ENCODE measurements at places on chromosomes 1 and 21.

GRCh38 chr1:192631749-192632148 is 4.2 kb upstream of the RGS13 start:
- no peak for DNase-seq

- peak; percentile 9 for DNase-seq
These were observed 1222.1 kb upstream of the NCAM2 start for GRCh38 chr21:19776076-19776475.

- no peak for DNase-seq
These were observed 32.9 kb downstream of the KIFAP3 start for GRCh38 chr1:170041423-170042192.

DNA sequence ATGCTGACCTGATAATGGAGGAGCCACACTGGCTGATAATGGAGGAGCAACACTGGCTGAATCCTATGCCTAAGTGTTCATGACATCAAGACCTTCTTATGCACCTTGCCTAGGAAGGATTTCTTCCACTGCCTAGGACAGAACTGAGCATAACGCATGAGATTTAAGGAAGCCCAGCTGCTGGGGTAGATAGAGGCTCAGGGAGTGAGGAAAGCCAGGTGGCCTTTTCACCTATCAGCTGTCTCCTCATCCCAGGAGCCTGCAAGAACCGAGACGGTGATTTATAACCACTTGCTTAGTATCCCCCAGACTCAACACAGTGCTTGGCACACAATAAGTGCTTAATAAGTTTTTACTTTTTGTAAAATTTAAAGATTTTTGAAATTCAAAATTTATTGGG is 7.4 kb upstream of the CTBS start:
- no peak for DNase-seq

DNA sequence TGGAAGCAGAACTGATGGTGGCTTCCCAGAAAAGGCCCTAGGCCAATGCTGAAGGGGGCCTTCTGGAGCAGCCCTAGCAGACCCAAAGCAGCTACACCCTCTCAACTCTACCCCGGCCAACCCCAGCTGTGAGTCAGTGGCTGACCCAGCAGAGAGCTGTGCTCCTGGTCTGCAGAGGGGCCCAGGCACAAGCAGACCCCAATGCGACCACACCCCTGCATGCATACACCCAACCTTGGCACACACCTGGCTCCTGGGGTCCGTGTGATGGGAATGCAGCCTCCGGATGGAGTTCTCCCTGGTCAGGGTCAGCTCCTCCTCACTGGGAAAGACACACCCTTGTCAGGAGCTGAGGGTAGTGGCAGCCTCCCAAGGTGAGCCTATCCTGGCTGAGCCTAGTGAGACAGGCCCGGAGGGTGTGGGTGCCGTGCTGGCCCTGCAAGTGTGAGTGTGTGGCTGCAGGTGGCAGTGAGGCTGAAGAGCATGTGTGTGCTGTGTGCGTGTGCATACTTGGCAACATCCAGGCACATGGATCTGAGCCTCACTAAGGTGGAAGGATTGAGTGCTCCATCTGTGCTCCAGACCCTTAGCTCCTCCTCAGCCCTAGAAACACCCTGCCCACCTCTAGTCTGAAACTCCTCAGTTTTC is 3.9 kb upstream of the ARHGAP30 start:
- no peak for DNase-seq

GRCh38 chr1:145824499-145824842 is 471 bp downstream of the POLR3C start:
- DNase-seq, result no peak

DNA sequence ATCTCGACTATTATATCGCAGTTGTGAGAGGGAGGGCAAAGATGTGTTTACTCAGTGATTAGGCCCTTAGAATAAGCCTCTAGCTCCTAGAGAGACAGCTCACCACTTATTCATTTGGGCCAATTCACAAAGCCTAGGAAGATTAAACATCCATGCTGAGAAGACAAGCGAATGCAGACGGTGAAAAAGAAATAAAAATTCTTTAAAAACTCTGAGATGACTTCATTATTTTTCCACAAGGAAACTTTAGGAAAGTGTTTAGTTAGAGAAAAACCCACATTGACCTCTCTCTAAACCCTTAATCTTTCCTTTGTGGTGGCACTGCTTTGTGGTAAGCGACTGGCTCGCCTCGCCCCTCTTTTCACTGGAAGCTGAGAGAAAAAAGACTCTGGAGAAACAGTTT is 146.8 kb upstream of the DMRTA2 start:
- DNase-seq, result peak; percentile 51

DNA sequence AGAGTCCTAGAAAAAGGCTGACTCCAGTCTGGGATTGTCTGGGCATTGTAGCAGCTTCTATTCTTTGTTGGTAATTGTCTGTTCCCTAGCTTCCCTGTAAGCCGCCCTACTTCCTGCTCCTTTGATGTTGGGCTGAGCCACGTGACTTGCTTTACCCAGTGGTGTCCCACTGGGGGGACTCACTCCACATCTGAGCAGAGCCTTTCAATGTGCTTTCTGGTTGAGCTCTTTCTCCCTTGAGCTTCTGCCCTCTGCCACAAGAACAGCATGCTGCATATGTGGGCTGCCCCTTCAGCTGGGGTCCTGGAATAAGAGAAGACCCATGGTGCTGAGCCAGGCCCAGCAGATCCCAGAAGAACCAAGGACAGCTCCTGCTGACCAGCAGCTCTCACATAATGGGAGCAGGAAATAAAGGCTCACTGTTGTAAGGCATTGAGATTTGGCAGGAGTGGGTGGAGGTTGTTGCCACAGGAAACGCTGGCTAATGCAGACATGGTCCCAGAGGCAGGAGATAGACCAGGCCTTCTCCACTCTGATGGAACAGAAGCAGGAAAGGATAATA is 276.3 kb upstream of the GJB5 start:
- DNase-seq, result no peak

- no peak for DNase-seq
These were observed 14.8 kb upstream of the SOD1 start for GRCh38 chr21:31644643-31645042.

DNA sequence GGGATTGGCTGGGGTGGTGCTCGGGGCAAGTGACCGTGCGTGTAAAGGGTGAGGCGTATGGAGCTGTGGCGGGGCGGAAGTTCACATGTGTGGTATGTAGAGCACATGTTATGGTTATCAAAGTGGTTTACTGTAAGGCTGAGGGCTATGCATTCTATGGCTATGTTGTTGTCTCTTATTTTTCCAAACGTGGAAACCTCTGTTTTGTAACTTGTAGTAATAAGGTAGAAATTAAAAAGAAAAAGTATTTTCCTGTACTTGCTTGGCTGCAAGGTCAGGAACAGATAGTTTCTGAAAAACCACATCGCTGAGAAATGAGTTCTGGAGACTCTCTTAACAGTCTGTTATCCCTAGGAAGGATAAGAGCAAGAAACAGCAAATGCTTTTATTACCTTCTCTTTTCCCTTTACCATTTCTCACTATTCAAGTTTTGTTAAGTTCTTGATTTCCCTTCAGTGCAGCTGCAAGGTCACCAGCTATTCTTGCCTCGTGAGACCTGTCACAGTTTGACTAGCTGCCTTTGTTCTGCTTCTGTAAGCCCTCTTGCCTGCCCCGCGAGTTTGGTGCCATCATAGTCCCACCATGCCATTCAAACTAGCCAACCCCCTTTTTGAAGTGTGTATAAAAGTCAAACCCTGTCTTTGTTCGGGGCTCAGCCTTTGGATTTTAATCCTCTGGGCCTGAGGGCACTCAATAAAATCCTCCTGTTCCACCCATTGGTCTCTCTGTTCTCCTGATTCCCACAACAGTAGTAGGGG is 9.5 kb downstream of the RNU1-2 start:
- peak; percentile 88 for DNase-seq

- no peak for DNase-seq
These were observed 39.3 kb upstream of the EPS8L3 start for GRCh38 chr1:109802901-109803561.

- DNase-seq, result peak; percentile 69
These were observed 11.7 kb upstream of the PLEKHO1 start for GRCh38 chr1:150138044-150138443.

DNA sequence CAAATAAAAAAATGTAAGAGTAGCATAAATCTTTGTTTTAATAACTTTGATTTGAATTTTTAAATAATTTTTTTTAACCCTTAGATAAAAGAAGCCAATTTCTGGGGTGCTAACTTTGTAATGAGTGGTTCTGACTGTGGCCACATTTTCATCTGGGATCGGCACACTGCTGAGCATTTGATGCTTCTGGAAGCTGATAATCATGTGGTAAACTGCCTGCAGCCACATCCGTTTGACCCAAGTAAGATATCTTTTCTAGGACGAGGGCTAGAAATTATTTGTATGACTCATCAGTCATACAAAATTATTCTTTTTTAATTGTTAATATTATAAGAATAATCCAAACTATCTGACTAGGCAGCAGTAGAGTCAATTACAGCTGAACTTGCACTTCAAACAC is 71.2 kb downstream of the GPR161 start:
- DNase-seq, result no peak

DNA sequence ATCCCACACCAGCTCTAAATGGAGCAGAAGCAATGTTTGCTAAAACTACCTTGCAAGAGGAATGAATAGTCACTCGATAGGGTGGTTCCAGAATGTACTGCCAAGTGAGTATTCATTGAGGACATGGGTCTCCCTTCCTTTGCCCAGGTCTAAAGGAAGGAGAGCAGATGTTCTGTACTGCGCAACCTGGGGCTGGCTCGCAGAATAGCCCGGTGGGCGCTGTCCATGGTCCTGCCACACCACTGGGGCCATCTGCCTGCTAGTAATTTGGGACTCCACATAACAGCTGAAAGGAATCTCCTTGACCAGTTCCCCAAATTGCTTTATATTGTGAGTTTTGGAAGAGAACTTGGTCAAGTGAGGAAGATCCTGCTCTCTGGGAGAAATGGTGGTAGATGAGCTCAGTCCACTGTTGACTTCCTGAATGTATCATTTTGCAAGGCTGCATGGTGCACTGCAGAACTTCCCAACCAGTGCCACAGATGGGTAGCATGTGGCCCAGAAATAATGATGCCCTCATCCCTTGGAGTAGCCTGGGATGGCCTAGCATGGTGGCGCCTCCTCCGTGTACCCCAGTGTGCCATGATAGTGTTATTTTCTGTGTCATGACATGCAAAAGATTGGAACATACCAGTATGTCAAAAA is 5.7 kb downstream of the SLC6A17 start:
- peak; percentile 54 for DNase-seq

- DNase-seq, result peak; percentile 87
These were observed 8.4 kb downstream of the CFAP45 start for GRCh38 chr1:159891275-159892157.

GRCh38 chr1:185110145-185110544 is 46.6 kb downstream of the TRMT1L start:
- DNase-seq, result no peak

DNA sequence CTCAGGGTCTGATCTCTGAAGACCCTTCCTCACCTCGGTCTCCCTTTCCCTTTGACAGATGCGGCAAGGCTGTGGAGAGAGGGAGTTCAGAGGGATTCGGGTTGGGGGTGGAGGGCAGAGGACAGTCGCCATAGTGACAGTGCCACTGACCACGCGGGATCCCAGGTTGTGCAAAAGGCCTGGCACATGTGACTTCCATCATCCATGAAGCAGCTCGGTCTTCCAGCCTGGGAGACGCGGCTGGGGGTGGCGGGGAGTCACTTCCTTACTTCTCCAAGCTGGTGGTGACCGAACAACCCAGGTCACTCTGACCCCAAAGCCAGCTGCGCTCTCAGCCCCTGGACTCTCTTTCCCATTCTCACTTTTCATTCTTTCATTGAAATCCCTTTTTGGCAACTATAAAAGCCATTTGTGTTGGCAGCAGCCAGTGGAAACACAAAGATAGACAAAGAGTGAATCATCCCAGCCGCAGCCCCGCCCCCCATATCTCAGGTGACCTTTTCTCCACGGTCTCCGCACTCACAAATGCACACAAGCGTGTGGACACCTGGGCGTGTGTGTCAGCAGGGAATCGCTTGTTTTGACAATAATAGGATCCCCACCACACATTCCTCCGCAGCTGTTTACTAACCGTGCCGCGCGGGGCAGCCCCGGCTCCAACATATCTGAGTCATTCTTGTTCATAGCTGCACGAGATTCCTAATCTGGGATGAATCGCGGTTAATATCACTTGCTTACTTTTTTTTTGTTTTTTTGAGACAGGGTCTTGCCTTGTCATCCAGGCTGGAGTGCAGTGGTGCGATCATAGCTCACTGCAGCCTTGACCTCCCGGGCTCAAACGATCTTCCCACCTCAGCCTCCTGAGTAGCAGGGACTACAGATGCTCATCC is 68.3 kb downstream of the DHRS3 start:
- DNase-seq, result peak; percentile 90

GRCh38 chr1:234639961-234640360 is 30.0 kb upstream of the IRF2BP2 start:
- DNase-seq, result no peak

DNA sequence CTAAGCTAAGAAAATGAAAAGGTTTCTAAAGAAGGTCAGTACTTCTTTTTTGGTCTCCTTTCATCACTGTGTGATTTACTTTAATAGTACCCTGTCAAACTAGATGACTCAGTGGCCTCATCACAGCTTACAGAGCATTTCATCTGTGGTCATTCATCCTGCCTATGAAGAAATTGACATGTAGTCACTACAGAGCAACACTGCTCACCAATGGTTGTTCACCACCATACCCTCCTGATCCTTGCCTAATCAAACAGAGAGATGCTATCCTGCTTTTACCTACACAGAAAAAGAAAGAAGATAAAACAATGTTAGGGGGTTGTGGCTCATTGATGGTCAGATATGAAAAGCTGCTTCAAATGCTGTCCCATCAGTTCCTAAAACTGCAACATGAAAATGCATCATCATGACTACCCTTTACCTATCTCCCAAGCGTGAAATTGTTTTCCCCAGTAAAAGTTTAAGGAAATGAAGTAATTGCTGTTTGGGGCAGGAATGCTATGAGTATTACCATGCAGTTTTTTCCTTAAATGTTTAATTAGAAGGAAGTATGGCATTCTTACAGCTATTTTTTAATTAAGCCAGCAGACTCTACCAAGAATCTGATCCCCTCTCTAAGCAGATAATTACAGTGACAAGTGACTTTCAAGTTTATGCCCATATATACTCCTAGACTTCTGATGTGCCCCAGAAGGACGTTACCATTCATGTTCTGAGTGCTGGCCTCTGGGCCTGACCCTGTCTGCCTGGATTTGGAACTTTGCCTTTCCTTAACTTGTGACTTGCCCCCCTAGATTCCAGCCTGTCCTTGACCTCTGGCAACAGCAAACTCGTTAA is 46.1 kb upstream of the FBXO28 start:
- DNase-seq, result peak; percentile 63

DNA sequence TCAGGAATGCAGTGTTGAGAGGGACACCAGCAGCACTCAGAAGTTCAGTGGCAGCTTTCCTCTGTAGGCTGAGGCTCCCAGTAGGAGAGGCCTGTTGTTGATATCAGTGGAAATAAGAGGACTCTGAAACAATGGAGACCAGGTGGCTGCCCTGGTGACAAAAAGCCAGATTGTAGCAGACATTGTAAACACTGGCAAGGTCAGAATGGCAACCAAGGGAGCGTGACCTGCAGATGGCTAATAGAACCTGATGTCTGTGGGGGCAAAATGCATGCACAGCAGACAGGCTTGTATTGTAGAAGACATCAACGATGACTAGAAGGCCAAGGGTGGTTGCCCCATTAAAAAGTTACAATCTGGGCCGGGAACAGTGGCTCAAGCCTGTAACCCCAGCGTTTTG is 53.1 kb upstream of the GPR37L1 start:
- no peak for DNase-seq
